ENCODE measurements at places on chromosomes 7 and 10.

DNA sequence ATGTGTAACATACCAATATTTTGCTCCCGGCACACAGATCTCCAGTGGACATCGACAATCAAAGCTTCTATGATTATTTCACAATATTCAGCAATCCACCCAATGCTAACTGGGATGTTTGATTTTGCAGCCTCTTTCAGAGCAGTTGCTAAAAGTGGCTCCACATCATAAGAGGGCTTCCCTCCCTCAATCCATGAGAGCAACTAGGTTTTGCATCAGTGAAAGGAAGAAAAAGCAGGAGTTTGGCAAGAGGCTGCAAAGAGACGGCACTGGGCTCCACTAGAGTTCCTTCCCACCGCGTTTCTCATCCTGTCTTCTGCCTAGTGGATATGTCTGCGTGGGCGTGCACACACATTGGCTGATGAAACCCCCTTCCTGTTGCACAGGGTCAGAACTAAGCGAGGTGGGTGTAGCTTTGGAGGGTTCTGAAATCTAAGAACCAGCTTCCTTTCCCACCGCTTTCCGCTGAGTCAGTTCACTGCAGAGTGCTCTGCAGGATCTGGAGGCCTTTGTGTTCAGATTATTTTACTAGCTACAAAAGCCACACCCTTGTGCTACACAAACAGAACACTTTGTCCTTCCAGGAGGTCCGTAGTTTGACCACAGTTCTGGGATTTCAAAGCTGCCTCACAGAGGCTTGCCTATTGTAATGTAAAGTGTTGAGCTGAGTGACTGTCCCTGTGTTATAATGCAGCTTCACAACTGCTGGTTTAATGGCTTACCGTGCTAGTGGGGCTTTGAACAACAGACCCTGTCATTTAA lies 28.1 kb downstream of the ARL4A start:
- no peak for DNase-seq

GRCh38 chr10:118908557-118909256 lies 120.8 kb upstream of the NANOS1 start:
- no peak for DNase-seq

GRCh38 chr7:40676221-40676620 lies 541.4 kb downstream of the SUGCT start:
- no peak for DNase-seq

DNA sequence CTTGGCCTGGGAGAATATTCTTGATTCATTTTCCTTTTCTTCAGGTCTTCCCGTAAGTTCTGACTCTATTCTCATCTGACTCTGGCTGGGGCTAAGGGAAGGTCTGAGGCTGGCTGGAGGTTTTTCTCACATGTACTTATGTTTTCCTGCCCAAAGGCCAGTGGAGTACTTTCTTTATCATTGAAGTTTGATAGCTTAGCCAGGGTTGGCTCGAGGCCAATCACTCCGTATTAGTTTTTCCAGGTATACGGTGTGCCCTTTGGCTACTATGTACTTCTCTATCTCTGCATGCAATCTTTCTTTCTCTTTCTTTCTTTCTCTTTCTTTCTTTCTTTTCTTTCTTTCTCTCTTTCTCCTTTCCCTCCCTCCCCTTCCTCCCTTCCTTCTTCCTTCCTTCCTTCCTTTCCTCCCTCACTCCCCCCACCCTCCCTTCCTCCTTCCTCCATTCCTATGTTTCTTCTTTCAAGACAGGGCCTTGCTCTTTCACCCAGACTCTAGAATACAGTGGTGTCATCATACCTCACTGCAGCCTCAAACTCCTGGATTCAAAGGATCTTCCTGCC lies 26.8 kb upstream of the VKORC1L1 start:
- DNase-seq: no peak

Data from effector CD4-positive, alpha-beta T cell (primary cell).